SW 1271 (cell line): ENCODE measurements at places on chromosomes 7 and 10.

- DNase-seq: no peak
These were observed 47.2 kb downstream of the MYL10 start for GRCh38 chr7:101581891-101582290.

DNA sequence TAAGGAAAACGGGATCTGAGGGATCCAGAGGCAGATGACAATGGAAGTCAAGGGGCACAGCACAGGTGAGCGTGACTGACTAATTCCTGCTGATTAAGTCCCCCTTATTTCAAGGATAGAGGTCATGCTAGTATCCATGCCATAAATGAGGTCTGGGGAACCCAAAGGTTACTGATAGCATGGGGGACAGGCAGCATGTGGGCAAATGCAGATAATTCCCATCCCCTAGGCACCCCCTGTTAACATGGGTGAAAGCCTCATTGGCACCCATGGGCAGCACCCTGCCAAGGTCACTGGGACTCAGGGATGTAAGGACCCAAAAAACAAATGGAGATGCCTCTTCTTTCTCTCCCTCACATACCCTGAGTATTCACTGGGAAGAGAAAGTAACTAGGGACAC lies 139.7 kb downstream of the WDR11 start:
- DNase-seq: no peak

DNA sequence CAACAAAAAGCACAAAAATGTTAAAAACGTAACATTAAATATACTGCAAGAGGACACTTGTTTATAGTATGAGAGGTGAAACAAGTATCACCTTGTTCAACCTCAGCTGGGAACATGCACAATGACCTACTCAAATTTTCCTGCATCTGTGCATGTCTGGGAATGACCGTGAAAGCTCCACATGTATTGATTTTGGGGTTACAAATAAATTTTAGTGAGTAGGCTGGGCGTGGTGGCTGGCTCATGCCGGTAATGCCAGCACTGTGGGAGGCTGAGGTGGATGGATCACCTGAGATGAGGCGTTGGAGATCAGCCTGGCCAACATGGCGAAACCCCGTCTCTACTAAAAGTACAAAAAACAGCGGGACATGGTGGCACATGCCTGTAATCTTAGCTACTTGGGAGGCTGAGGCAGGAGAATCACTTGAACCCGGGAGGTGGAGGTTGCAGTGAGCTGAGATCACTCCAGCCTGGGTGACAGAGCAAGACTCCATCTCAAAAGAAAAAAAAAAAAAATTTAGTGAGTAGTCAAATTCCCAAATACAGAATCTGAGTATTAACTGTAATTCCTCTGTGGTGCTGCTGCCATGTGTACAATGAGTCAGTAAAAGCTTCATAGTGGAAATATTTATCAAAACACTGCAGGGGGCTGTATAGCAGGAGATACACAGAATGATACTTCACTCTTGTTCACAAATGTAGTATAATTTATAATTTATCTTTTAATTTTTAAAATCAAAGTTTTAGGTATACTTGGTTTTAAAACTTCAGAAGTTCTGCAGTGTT lies 41.1 kb downstream of the SUGCT start:
- no peak for DNase-seq

GRCh38 chr10:131213741-131214505 lies 97.6 kb downstream of the TCERG1L start:
- DNase-seq: no peak

- no peak for DNase-seq
These were observed 6.9 kb upstream of the SFRP5 start for GRCh38 chr10:97778452-97779302.

- DNase-seq: no peak
These were observed 26.8 kb downstream of the FAM241B start for GRCh38 chr10:69656742-69657269.

DNA sequence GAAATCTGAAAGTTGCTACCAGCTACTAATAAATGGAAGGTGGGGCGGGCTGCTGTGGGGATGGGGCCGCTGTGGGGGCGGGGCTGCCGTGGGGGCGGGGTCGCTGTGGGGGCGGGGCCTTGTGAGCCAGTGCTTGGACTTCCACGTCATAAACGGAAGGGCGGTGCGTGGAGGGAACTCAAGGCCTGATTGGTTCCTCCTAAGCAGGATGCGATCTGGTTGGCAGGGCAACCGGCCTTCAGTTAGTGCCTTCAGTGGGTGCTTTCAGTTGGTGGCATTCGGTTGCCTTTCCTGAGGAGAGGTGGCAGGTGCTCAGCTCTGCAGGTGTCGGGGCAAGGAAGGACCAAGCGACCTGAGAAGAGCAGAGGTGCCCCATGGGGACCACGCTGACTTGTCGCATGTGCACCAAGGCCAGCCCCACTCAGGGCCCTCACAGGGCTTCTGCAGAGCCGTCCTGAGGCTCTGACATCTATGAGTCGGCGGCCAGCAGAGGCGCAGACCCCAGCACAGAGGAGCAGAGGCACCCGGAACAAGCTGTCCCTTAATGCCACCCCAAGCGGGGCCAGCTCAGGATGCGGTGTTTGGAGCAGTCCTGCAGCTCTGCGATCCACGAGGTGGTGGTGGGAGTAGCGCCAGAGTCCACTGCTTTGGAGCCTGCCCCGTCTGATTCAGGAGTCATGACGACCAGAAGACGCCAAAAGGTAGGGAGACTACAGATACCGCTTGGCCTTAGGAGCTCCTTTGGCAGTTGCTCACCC lies 54.4 kb upstream of the PDSS1 start:
- no peak for DNase-seq

- no peak for DNase-seq
These were observed 230.8 kb downstream of the CXCL12 start for GRCh38 chr10:44153918-44154670.

DNA sequence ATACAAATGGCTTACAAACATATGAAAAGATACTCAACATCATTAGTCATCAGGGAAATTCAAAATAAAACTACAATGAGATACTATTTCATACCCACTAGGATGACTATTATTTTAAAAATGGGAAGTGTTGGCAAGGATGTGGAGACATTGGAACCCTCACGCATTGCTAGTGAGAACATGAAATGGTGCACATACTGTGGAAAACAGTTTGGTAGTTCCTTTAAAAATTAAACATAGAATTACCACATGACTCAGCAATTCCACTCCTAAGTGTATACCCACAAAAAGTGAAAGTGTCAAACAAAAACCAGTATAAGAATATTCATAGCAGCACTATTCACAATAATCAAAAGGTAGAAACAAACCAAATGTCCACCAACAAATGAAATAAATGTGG lies 48.5 kb upstream of the SHTN1 start:
- DNase-seq: no peak

DNA sequence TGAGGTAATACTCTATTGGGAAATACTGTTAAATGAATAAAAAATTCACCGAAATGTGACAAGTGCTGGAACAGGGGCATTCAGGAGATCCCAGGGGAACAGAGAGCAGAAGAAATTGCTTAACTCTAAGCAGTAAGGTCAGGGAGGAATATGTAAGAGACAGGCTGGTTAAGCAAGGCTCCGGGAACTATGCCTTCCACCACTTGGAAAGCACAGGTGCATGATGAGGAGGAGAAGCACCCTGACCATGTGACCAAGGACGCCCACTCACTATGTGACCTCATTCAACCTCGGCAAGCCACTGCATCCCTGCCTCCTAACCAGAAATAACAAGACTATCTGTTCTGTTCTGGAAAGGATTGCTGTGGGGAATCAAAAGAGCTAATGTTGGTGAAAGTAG lies 218.4 kb downstream of the ELMO1 start:
- DNase-seq: no peak

DNA sequence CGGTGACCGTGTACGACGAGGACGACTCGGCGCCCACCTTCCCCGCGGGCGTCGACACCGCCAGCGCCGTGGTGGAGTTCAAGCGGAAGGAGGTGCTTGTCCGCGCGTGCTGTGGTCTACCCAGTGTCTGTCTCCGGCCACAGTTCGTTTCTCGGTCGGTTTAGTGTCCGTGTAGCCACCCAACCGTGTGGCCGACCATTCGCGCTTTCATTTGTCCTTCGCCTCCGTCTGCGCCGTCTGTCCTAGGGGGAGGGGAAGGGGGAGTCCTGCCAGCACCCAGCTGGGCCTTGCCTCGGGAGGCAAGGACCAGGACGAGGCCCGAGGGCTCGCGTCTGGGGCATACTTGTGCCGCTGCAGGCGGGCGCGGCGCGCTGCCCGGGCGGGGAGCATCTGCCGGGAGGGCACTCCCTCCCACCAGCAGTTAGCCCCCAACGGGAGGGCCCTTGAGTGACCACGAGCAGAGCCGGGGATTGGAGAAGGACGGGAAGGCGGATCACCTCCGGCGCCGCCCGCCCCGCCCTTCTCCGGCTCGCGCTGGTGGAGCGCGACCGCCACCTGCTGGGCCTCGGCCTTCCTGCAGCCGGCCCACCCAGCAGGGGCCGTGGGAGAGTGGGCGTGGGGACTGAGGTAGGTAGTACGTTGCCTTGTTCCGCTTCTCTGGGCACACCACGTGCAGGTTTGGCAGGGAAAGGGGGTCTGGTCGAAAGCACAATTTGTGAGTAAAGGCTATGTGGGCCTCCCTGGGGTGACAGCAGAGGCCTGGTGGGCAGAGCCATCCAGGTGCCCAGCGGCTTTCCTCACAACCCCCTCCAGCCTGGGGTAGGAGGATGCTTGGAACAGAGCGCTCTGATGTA lies 28.5 kb downstream of the RET start:
- peak; percentile 24 for DNase-seq

GRCh38 chr10:84224411-84225028 lies 824 bp downstream of the LRIT2 start:
- no peak for DNase-seq

DNA sequence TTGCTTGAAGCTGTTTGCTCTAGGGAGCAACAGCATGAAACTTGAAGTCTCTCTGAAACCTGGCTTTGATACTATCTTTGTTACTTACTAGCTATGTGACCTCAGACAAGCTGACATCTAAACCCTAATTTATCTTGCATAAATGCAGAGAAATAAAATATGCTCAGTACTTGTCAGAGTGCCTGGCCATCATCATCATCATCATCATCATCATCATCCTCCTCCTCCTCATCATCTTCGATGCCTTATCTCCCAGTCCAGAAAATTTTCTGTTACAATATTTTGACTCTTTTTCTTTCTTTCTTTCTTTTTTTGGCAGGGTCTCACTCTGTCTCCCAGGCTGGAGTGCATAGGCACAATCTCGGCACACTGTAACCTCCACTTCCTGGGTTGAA lies 34.8 kb upstream of the TAX1BP1 start:
- DNase-seq: no peak

DNA sequence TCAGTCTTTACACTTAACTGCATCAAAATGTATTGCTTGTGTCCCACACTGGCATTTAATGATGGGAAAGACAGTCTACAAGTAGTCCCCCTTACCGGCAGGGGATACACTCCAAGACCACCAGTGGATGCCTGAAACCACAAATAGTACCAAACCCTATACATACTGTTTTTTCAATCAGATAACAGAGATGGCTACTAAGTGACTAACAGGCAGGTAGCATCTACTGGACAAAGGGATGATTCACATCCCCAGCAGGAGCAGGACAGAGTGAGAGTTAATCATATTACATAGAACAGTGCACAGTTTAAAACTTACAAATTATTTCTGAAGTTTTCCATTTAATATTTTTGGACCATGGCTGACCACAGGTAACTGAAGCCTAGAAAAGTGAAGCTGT lies 13.2 kb downstream of the TMEM243 start:
- DNase-seq: no peak

DNA sequence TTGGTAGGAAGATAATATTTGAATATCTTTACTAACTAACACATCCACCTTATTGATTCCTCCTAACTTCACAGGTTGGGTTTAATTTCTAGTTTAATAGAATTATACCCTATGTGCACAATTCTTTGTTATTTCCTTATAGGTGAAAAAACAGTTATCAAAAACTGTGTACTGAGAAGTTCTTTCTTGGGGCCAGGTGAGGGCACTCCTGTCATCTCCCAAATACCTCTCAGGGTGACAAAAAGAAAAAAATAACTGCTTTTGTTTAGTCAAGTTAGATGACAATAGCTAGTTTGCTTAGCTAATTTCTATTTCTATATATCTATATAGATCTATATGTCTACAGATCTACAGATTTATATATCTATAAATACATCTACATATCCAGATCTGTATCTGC lies 10.1 kb downstream of the FZD8 start:
- DNase-seq: no peak

GRCh38 chr7:50632561-50633413 lies 67.6 kb upstream of the DDC start:
- no peak for DNase-seq

GRCh38 chr10:15360566-15360965 lies 10.5 kb downstream of the FAM171A1 start:
- DNase-seq: no peak

- no peak for DNase-seq
These were observed 412.4 kb upstream of the NRP1 start for GRCh38 chr10:33746836-33747268.

GRCh38 chr7:85483177-85483576 lies 296.3 kb upstream of the SEMA3D start:
- no peak for DNase-seq

GRCh38 chr10:54667136-54667535 lies 133.9 kb downstream of the PCDH15 start:
- no peak for DNase-seq

GRCh38 chr7:129496653-129497052 lies 5.7 kb upstream of the SMKR1 start:
- no peak for DNase-seq

DNA sequence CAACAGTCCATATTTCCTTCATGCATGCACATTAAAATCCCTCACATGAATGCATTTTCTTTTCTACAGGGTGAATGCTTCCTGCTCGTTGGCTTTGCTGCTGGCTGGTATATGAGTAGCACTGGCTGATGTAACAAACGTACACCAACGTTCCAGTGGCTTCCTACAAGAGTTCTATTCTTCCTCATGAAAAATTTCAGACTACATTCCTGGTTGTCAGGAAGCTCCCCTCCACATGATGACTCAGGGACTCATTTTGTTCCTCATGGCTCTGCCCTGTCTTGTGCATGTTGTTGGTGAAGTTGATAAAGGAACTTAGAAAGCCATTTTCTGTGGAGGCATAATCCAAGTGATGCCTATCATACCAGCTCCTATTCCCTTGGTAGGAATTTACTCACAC lies 470.7 kb upstream of the KLF6 start:
- DNase-seq: no peak

- DNase-seq: no peak
These were observed 118.0 kb downstream of the BUB3 start for GRCh38 chr10:123272171-123272570.

DNA sequence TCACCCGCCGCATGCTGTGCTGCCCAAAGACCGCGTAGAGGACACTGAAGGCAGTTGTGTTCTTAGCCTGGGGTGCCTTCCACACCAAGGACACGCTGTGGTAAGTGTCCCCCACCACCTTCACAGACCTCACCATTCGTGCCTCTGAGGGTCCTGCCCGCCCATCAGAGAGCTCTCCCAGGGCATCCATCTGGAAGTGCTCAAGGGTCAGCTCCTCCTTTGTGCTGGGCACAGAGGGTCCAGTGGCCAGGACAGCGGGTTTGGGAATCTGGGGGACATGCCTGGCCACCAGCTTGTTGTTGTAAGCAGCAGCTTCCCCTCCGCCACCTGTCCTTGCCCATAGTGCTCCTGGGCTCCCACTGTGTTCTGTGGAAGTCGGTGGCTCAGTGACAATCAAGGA lies 7.0 kb upstream of the LRIT2 start:
- DNase-seq: no peak

- no peak for DNase-seq
These were observed 276.9 kb upstream of the NEBL start for GRCh38 chr10:21173802-21174714.

- DNase-seq: peak; percentile 28
These were observed 55.4 kb downstream of the MICALL2 start for GRCh38 chr7:1403638-1404459.
